Aorta (tissue), 5 donors: ENCODE measurements at places on chromosomes 1 and 21. TPM values are rescaled to one million over a fixed set of nuclear protein-coding genes. Genes with fewer than 3 reads are reported as not detected.

Gene GOLT1A
- not detected for total RNA-seq

Gene VWA1
- total RNA-seq, result 86.5 TPM

Gene RBP7
- total RNA-seq, result 30.2 TPM

Gene GCSAML
- 0.06 TPM for total RNA-seq

Gene ICOSLG
- 3.9 TPM for total RNA-seq

Gene HENMT1
- total RNA-seq, result 3.9 TPM

Gene KRTAP21-1
- total RNA-seq, result not detected

Gene LIN9
- total RNA-seq, result 2.7 TPM

Gene THRAP3
- 85.3 TPM for total RNA-seq

Gene SYPL2
- 5.9 TPM for total RNA-seq

DNA sequence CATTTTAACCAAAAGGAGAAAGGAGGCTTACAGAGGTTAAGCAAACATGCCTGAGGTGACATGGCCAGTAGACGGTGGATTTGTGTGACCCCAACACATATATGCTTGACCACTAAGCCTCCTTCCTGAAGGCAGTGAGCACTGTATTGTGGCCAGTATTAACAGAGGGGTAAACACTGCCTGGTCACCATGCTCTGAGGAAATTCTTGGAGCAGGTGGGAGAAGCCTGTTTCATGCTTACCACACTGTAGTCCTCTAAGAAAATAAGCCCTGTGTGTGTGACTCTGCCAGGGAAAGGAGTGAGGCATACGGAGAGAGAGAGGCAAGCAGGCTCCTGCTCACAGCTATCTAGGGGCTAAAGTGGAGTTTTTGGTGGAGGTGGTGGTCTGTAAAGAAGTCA lies 102.7 kb downstream of the KCND3 start:
- DNase-seq, result no peak
- no peaks in the 10 kb centered on the region for H3K27me3 ChIP-seq
- no peak overlapping the region for H3K27ac ChIP-seq
- no peak overlapping the region for H3K4me3 ChIP-seq

DNA sequence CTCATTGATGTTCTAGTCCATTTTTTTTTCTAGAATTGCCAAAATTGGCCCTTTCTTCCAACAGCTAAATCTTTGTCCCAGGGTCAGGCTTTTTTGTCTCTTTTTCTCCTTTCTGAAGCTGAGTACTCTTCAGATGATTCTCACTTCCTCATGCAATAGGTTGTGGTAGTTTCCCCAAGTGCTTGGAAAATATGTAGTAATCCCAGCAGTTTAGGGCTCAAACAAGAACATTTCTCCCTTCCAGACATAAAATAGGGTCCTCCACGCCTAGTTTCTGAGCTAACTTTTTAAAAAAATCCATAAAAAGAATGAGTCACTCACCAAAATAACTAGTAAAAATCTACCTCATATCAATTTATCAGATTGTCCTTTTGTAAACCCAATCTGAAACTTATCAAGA lies 10.0 kb upstream of the MCOLN3 start:
- no peaks in the 10 kb centered on the region for H3K27me3 ChIP-seq
- DNase-seq, result no peak
- H3K4me3 ChIP-seq, result no peak overlapping the region
- no peaks in the 10 kb centered on the region for H3K36me3 ChIP-seq

GRCh38 chr1:192516776-192517297 lies 58.7 kb upstream of the RGS1 start:
- H3K4me3 ChIP-seq, result no peak overlapping the region
- no peaks in the 10 kb centered on the region for H3K27me3 ChIP-seq
- no peaks in the 10 kb centered on the region for H3K36me3 ChIP-seq

DNA sequence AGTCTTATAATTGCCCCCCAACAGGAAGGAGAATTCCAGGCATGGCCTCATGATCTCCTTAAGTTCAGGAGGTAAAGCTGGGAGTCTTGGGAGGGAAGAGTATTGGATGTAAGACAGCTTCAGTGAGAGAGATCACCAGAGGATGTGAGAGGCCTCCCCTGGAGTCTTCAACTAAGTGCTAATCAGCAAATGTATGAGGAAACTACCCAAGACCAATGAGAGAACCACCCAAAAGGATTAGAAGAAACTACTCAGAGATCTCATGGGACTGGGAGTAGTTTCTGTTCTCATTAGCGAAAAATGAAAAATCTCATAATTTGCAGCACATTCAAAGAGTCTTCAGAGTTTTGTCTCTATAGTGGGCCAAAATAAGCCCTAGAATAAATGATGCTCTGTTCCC lies 36.6 kb upstream of the WNT2B start:
- H3K4me3 ChIP-seq, result no peak overlapping the region
- DNase-seq, result no peak
- H3K27ac ChIP-seq, result no peak overlapping the region
- H3K4me1 ChIP-seq, result no peaks in the 10 kb centered on the region
- no peaks in the 10 kb centered on the region for H3K36me3 ChIP-seq

DNA sequence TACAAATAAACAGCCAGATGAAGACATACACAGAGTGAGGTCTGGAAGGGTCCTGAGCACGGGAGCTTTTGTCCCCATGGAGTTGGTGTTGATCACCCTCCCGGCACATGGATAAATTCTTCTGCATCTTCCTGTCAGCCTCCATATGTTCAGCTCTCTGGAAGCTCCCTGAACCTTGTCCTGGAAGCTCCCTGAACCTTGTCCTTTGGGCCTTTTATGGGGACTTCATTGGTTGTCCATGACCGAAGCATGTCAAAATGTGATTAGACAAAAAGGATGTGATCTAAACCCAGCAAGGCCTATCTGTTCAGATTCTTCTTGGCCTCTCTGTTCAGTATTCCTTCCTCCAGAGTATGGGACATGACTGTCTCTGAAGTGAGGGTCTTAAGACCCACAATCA lies 25.4 kb upstream of the RNF11 start:
- H3K27me3 ChIP-seq, result no peaks in the 10 kb centered on the region
- H3K4me1 ChIP-seq, result peaks cover 3% of the 10 kb centered on the region
- no peak overlapping the region for H3K27ac ChIP-seq
- no peak overlapping the region for H3K4me3 ChIP-seq
- DNase-seq, result no peak

DNA sequence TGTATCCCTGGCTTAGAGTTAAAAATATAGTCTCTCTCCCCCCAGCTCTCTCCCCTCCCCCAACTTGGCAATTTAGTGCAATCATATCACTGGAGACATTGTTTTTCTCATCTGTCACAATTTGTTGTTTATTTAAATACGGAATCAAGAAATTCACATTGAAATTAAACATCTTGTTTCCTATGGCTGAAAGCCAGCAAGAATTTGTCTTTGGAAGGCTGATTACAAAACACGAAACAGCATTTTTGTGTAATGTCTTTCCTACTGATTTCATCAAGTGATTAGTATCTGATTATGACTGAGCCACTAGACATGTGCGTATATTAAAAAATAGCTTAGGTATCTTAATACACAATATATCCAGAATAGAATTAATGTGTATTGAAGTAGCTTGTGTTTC lies 119.7 kb downstream of the LYPLAL1 start:
- peaks cover 5% of the 10 kb centered on the region for H3K4me1 ChIP-seq
- no peak overlapping the region for H3K4me3 ChIP-seq
- H3K27ac ChIP-seq, result no peak overlapping the region
- H3K36me3 ChIP-seq, result no peaks in the 10 kb centered on the region

- no peaks in the 10 kb centered on the region for H3K4me1 ChIP-seq
- H3K36me3 ChIP-seq, result no peaks in the 10 kb centered on the region
- no peak overlapping the region for H3K27ac ChIP-seq
Observed at GRCh38 chr21:45502006-45502345, 40.3 kb downstream of the SLC19A1 start.

GRCh38 chr1:19009126-19009881 lies 52.8 kb upstream of the IFFO2 start:
- no peak overlapping the region for H3K4me3 ChIP-seq
- no peak overlapping the region for H3K27ac ChIP-seq
- peaks cover 2% of the 10 kb centered on the region for H3K4me1 ChIP-seq
- no peak for DNase-seq

DNA sequence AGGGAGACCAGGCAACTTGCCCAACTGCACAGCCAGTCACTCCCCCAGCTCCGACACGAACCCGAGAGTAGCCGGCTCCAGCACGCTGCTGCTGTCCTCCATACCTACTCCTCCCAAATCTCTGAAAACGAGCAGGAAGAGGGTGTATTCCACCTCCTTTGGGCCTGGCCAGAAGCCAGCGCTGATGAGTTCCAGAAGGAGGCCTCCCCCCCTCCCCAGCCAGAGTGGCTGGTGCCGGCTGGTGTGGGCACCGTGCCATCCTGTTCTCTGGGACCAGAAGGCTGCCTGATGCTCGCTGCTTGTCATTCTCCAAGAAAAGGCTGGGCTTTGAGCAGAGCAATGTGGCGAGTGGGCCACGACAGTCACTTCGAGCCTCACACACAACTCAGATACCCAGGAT lies 22.2 kb downstream of the KCNN3 start:
- H3K4me1 ChIP-seq, result no peaks in the 10 kb centered on the region
- DNase-seq, result no peak
- H3K4me3 ChIP-seq, result no peak overlapping the region
- H3K27ac ChIP-seq, result no peak overlapping the region

GRCh38 chr1:86231076-86231475 lies 74.5 kb upstream of the COL24A1 start:
- no peaks in the 10 kb centered on the region for H3K4me1 ChIP-seq
- H3K27me3 ChIP-seq, result no peaks in the 10 kb centered on the region
- DNase-seq, result no peak
- H3K36me3 ChIP-seq, result no peaks in the 10 kb centered on the region
- H3K4me3 ChIP-seq, result no peak overlapping the region
- H3K27ac ChIP-seq, result no peak overlapping the region

DNA sequence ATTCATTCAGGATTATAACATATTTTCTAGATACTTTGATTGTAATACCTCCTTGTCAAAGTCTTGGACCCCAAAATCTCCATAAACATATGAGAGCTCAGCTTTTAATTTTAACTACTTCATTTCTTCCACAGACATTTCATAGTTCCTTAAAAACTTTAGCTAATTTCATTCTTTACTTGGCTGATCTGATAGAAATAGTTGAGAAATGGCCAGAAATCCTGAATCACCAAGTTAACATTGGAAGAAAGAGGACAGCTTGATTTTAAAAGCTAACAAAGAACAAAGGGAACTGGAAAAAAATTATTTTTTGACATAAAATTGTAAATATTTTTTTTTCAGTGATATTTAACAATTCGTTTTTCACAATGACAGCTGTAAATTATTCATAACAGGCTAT lies 216.5 kb downstream of the NTNG1 start:
- H3K4me3 ChIP-seq, result no peak overlapping the region
- H3K36me3 ChIP-seq, result no peaks in the 10 kb centered on the region
- no peaks in the 10 kb centered on the region for H3K4me1 ChIP-seq
- H3K27ac ChIP-seq, result no peak overlapping the region
- no peaks in the 10 kb centered on the region for H3K27me3 ChIP-seq
- no peak for DNase-seq

GRCh38 chr1:99269321-99269720 lies 5.0 kb downstream of the PLPPR4 start:
- no peaks in the 10 kb centered on the region for H3K4me1 ChIP-seq
- H3K4me3 ChIP-seq, result no peak overlapping the region
- H3K27me3 ChIP-seq, result no peaks in the 10 kb centered on the region
- H3K36me3 ChIP-seq, result no peaks in the 10 kb centered on the region
- DNase-seq, result no peak

DNA sequence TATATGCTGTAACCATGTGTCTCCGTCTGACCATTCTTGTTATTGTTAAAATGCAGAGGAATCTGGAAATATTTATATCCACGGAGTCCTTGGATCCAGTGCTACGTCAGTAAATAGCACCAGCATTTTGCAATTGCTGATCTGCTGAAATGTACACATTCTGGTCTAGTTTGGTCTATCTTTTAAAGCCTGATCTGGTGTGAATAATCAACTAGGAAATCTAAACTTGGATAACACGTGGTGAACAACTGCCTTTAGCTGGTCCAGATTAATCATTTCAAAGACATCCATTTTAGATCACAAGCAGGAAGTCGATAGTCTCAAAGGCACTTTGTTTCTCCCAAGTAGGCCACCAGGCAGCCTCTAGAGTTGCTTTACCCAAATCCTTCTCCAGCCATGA lies 32.6 kb downstream of the PDPN start:
- no peaks in the 10 kb centered on the region for H3K4me1 ChIP-seq
- no peak for DNase-seq
- no peak overlapping the region for H3K27ac ChIP-seq
- H3K4me3 ChIP-seq, result no peak overlapping the region
- H3K27me3 ChIP-seq, result no peaks in the 10 kb centered on the region

GRCh38 chr1:186904361-186904760 lies 75.6 kb downstream of the PLA2G4A start:
- H3K27me3 ChIP-seq, result no peaks in the 10 kb centered on the region
- H3K4me3 ChIP-seq, result no peak overlapping the region
- no peak overlapping the region for H3K27ac ChIP-seq
- no peaks in the 10 kb centered on the region for H3K4me1 ChIP-seq
- DNase-seq, result no peak
- no peaks in the 10 kb centered on the region for H3K36me3 ChIP-seq

DNA sequence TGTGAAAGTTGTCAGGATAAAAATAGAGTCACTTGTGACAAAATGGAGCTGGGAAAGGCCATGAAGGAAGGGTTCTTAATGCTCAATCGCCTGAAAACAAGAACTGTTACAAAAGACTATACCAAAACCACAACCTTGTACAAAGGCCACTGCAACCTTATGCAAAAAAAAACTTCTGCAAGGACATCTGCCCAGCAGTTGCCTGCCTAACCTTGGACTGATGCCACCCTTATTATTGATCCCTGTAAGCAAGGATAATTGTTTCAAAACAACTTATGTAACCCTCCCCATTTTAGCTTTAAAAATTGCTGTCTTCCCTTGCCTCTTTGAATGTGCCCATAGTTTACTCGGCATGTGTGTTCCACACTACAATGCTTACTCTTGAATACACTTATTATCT lies 5.7 kb downstream of the ALG14 start:
- no peak overlapping the region for H3K4me3 ChIP-seq
- DNase-seq, result no peak
- H3K4me1 ChIP-seq, result no peaks in the 10 kb centered on the region

- DNase-seq, result no peak
- H3K27ac ChIP-seq, result no peak overlapping the region
- H3K27me3 ChIP-seq, result no peaks in the 10 kb centered on the region
Observed at GRCh38 chr1:110125810-110126209, 13.6 kb downstream of the UBL4B start.

DNA sequence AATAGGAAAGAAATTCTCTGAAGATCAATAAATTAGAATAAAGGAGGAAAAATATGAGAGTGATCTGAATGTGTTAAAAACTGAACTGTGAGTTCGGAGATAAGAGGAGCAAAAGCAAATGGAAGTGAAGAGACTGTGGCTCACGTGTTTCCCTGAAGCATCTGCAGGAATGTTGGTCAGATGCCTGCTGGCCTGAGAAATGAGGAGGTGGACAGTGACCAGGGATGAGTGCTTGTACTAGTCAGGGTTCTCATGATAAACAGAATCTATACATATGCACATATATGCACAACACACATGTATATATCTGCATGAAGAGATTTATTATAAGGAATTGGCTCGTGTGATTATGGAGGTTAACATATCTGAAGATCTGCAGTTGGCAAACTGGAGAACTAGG lies 103.4 kb upstream of the TIAM1 start:
- no peaks in the 10 kb centered on the region for H3K36me3 ChIP-seq
- DNase-seq, result no peak
- H3K27me3 ChIP-seq, result no peaks in the 10 kb centered on the region

- H3K4me1 ChIP-seq, result no peaks in the 10 kb centered on the region
- no peak overlapping the region for H3K4me3 ChIP-seq
- DNase-seq, result no peak
Observed at GRCh38 chr1:186326009-186326408, 49.0 kb downstream of the TPR start.

- no peaks in the 10 kb centered on the region for H3K27me3 ChIP-seq
- H3K27ac ChIP-seq, result no peak overlapping the region
- no peaks in the 10 kb centered on the region for H3K36me3 ChIP-seq
- H3K4me3 ChIP-seq, result no peak overlapping the region
Observed at GRCh38 chr1:205270764-205271163, 43.0 kb downstream of the TMCC2 start.
